ENCODE measurements at places on chromosomes 7 and 10.
A peak's percentile ranks its signal among the peaks of the same experiment; 100 is the strongest.

- no peak for DNase-seq
Observed at GRCh38 chr10:98384531-98385133, 30.4 kb downstream of the PYROXD2 start.

GRCh38 chr10:36621346-36621745, 504.1 kb upstream of the ANKRD30A start:
- DNase-seq = no peak

DNA sequence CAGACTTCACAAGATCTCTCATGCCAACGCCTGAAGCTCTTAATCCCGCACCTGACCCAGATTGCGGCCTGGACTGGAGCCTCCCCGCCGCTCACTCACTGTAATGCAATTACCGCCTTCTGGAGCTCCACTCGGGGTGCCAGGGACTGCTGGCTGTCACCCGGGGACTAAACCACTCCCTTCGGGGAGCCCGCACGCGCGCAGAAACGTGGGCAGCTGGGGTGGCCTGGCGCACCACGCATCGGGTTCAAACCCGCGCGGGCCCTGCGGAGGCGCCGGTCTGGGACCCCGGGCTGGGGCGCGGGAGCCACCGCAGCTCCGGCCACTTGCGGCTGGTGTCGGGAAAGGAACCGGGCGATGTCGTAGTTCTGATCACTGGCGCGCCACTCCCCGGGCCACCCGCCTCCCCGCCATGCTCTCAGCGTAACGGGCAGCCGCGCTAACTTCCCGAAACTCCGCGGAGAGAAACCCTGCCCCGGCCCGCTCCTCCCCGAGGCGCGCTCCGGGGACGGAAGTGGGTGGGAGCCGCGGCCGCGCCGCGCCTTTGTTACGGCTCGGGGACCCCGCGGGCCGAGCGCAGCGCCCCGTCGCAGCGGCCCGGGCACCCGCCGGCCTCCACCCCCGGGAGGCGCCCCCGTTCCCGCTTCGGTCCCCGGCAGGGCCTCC, 100.3 kb upstream of the SVIL start:
- DNase-seq = peak; percentile 36

DNA sequence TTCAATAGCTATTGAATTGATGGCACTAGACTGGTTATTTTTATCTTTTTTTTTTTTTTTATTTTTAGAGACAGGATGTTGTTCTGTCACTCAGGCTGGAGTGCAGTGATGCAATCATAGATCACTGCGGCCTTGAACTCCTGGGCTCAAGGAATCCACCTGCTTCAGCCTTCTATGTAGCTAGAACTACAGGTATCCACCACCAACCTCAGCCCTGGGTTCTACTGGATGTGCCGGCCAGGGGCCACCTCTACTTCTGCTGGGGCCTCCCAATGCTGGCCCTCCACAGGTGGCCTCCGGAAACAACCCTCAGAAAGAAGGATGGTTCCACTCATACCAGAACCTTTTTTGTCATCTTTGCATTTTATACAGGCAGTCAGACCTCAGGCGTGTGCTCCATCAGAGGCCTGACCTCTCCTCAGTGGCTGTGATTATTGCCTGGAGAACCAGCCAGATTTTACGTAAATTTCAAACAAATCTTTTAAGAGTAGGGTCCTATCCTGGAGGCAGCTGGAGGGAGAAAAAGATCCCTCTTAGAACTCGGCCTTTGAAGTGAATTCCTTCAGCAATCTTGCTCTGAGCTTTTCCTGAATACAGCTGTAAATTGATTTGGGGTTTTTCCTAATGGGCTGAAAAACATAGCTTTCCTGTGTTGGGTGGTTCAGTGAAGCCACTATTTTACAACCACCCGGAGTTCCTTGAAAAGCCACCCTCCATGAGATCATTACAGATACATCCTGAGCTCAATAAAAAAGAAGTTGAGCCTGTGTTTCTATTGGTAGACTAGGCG, 110.0 kb downstream of the SPAG6 start:
- no peak for DNase-seq

- DNase-seq = no peak
Observed at GRCh38 chr7:141891336-141891735, 24.9 kb upstream of the OR9A4 start.

GRCh38 chr7:132207782-132208181, 368.5 kb downstream of the PLXNA4 start:
- DNase-seq = no peak

GRCh38 chr10:103510046-103510685, 16.7 kb downstream of the NEURL1 start:
- DNase-seq = no peak

- DNase-seq = no peak
Observed at GRCh38 chr10:1380088-1380671, 324.0 kb downstream of the WDR37 start.

- DNase-seq = no peak
Observed at GRCh38 chr7:65972976-65973375, 9.0 kb downstream of the GUSB start.

DNA sequence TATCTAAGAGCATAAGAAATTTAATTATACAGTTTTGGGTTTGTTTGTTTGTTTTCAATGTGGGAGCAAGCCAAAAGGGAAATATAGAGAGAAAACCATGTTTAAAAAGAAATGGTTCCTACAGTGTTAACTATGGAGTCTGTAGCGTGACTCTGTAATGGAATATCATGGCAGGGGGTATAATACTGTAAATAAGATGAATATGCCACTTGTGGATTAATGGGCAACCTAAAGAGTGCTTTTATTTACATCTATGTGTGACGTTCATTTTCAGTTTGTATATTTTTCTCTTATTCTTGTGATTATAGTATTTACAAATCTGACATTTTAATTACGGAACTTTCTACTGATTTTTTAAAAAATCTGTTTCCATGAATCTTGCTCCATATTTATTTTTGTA, 95.9 kb downstream of the POLL start:
- no peak for DNase-seq

DNA sequence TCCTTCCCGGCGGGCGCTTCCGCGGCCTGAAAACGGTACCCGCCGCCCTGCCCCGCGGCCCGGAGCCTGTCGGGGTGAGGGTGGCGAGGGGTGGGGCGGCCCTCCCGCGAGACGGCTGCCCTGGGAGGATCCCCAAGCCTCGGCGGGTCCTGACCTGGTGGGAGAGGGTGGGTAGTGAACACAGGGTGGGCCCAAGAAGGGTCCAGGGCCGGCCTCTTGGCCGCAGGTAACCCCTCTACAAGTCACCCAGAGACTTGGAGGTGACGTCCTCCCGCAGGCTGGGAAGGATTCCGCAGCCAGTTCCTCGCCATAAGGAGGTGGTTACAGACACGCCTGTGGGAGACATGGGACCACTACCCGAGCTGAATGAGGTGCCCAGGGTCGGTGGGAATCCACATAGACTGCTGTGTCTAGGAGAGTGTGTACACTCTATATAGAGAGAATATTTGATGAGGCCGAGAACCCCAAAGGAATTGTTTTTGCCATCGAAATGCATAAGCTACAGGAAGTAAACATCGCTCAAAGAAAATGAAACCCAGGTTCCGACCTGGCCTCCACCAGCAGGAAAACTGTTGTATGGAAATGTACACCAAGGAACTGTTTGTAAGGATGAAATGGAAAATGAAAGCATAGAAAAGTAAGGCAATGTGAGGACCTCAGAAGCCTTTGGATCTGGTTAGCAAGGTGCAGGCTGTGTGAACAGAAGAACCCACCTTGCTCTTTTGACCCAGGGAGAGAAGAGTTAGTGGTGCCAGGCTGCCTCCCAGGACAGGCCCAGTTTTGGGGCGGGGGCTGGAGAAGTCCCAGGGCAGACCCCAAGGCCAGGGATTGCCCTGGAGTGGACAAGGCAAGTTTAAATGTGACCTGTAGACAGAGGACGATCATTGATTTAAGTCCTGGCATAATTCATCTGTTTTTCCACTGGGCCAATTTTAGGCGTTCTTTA, 659 bp downstream of the OPTN start:
- DNase-seq = peak; percentile 21

GRCh38 chr10:46247181-46247475, 39.7 kb upstream of the ANTXRL start:
- no peak for DNase-seq

- DNase-seq = no peak
Observed at GRCh38 chr7:89813081-89813480, 341.2 kb upstream of the STEAP1 start.

DNA sequence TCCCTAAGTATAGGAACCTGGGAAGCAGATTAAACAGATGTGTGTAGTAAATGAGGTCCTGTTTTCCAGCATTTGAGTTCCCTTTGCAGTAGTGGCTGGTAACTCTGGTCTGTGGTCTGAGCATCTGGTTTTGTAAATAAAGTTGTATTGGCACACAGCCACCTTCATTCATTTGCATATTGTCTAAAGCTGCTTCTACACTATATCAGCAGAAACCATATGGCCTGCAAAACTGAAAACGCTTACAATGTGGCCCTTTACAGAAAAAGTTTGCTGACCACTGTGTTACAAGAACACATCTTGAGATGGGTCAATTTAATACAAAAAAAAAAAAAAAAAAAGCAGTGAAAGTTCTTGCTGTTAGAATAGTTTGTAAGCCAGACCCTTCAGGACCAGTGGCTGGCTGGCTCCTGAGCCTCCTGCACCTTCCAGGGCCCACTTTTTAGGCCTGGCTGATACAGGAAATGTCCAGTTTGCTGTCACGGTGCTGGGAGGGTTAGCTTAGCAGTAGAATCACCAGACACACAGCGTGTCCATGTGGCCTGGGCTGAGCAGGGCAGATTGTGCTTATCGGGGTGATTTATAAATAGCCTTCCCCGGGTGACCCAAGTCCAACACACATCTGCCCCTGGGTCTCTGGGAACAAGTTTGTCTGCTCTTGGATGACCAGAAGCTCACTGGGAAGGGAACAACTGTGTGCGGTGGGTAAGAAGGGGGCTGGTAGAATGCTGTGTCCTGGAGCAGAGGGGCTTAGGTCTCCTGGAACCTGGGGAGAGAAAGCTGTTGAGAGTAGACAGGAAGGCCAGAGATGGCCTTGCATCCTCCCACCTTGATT, 1.4 kb downstream of the C10orf71 start:
- DNase-seq = no peak

DNA sequence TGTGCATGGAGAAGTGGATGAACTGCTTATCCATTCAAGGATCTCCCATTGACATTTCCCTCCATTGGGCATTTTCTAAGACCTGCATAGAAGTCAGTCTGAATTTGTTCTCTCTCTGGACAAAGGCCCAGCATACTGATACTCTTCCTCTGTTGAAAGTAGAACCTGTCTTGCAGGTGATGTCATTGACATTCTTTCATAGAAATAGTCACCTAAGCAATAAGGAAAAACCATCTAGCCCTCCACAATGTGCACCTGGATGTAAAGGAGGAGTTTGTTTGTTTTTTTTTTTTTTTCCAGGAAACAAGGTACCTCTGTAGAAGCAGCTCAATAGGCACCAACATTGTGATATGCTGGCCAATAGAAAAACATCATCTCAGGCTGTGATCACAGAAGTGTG, 150.4 kb downstream of the DPY19L1 start:
- DNase-seq = no peak

GRCh38 chr10:48567346-48567745, 37.5 kb downstream of the ARHGAP22 start:
- no peak for DNase-seq

GRCh38 chr7:151711906-151712809, 164.8 kb downstream of the PRKAG2 start:
- DNase-seq = no peak

DNA sequence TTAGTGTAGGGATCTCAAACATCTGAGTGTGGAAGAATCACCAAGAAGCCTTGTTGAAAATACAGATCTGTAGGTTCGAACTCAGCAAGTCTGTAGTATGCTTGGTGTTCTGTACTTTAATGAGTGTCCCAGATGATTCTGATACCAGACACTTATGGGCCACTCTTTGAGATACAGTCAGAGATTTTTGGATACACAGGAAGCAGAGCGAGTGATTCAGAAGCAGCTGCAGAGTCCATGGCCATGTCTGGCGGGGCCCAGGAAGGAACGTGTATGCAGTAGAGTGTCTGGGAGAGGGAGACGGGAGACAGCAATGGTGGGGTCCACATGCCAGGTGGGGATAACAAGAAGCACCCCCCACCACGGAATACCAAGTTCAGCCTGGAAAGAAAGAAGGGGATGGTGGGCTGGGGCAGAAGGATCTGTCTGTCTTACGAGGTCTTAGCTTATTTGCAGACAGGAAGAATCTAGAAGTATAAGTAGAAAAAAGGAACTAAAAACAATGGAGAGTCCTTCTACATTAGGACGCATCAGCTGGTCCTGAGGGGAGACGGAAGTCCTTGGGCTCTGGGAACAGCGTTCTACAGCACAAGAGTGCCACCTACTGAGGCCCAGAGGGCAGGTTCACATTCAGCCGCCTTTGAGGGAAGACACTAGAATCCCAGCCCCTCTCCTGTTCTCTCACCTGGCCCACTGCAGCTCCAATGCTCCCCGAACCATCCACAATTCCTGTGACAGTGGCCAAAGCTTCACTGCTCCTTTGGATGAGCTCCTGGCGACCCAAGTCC, 55.4 kb downstream of the SLC37A3 start:
- no peak for DNase-seq

DNA sequence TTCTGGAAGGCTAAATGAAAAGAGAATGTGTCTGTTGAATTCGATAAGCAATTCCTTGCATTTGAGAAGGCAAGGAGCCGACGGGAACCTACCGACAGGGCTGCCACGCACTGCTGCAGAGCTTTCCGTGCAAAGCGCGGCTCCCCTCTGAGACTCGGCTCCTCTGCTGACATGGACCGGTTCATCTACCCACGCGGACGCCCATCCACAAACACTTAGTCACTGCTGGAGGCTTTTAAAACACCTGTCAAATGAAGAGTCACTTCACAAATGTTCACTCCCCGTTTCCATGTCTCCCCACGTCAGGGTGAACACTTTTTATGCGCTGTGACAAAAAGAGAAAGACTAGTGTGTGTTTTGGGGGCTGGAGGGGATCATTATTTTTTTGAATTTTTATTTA, 32.0 kb downstream of the AMZ1 start:
- DNase-seq = no peak

- no peak for DNase-seq
Observed at GRCh38 chr10:124130198-124130900, 37.0 kb upstream of the CHST15 start.

- DNase-seq = no peak
Observed at GRCh38 chr10:133143200-133143533, 16.9 kb upstream of the KNDC1 start.

GRCh38 chr7:109351493-109351892, 781.8 kb downstream of the DNAJB9 start:
- no peak for DNase-seq

DNA sequence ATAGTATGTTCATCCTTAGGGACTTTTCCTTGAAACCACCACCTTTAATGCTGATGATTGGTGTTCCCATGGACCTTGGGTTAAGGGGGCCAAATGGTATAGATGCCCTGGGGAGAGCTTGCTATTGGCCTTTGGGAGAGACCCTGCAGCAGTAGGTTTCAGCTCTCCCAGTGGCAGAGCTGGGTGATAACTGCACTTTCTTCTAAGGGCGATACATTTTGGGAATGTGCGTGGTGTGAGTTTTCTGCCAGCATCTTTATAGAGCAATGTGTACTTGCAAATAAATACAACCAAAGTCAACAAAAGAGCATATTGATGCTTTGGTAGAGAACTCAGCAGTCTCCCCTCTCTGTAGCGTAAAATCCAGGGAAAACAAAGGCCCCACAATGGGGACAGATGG, 404.1 kb downstream of the PAXIP1 start:
- no peak for DNase-seq

GRCh38 chr10:103663802-103664201, 170.3 kb downstream of the NEURL1 start:
- no peak for DNase-seq

GRCh38 chr10:121154846-121155245, 303.7 kb downstream of the WDR11 start:
- DNase-seq = no peak
